ENCODE measurements at places on chromosomes 6 and 20.

- no peak for DNase-seq
Measured at GRCh38 chr20:20668639-20669038, 43.8 kb downstream of the RALGAPA2 start.

GRCh38 chr6:28336284-28337120, 554 bp upstream of the ZSCAN31 start:
- DNase-seq = peak; percentile 46

DNA sequence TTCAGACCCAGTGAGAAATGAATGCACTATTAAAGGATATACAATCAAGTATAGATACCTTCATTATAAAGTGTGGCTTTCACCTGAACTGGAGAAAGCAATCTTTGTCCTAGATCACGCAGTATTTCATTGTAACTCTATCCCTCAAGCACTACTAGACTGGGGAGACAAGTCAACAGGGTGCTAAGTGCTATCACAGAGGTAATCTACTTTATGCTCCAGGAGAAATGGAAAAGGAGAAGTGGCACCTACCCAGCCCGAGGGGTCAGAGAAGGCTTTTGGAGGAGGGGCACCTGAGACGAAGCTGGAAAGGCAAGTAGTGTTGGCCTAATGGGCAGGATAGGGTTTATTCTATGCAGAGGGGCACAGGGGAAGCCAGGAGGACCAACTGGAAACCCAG, 17.1 kb downstream of the ZHX3 start:
- no peak for DNase-seq

GRCh38 chr20:62606551-62607201, 35.6 kb upstream of the SLCO4A1 start:
- no peak for DNase-seq
